Left kidney (tissue), 8 donors: ENCODE measurements at places on chromosomes 3 and 15. TPM values are rescaled to one million over a fixed set of nuclear protein-coding genes. Genes with fewer than 3 reads are reported as not detected.

DNA sequence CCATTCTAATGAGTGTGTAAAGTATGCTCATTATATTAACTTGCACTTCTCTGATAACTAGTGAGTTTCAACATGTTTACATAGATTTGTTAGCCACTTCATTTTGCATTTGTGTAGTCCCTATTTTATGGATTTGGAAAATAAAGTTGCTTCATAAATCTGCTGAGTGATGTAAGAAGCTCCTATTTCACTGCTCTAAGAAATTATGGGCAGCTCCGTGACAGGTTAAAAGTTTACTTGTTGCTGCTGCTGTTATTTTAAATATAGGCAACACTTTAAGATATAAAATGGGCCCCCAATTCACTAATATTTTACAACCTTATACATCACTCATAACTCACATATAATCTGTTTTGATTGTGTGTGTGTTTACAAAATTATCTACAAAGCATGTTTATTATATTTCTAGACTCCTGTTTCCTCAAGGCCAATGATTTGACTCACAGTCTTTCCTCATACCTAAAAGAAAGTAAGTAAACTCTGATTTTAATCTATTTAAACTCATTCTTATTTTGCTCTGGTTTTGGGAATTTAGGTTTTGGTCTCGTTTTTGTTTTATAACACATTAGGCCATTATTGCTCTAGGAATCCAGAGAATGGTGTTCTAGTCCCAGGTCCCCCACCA lies 51.7 kb upstream of the FILIP1L start:
- DNase-seq = no peak

- DNase-seq = no peak
Measured at GRCh38 chr15:65553691-65554090, 23.4 kb downstream of the HACD3 start.

GRCh38 chr3:25558121-25558520 lies 106.6 kb downstream of the TOP2B start:
- peak; percentile 60 for DNase-seq

DNA sequence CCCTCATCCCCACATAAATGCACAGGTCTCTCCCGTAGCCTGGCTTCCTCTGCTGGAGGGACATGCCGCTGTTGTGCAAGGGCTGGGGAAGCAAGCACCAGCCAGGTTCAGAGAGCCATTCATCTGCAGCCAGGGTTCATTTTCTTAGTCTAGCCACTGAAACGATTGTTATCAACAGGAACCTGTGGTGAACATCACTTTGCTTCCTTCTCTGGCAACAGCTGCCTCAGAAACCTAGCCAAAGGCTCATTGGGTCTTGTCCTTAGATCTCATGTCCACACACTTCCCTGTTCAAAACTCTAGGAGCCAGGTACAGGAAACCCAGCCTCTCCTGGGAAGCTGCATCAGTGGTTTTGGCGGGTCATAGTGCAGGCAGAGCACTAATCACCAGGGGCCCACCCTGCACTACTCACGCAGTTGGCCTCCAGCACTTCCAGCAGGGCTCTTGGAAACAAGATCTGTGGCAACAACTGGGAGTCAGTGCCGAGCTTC lies 47.0 kb downstream of the OXNAD1 start:
- no peak for DNase-seq

GRCh38 chr15:85702321-85703101 lies 92.2 kb downstream of the KLHL25 start:
- DNase-seq = no peak

DNA sequence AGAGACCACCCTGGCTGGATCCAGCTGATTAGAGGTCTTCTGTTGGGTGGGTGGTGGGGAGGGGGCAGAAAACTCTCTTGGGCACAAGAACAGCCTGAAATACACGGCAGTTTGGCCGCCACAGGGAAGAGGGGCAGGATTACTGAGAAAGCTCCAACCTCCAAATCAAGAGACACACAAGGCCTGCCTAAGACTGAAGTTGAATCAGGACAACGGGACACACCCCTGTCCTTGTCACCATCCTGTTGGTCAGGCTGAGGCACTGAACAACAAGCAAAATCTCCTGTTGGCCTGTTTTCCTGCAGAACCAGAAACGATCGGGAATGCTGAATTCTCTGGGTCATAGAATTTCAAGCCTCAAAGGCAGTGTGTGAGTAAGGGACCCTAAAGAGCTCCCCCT lies 247.8 kb downstream of the FAM43A start:
- no peak for DNase-seq

GRCh38 chr15:67884514-67885174 lies 44.8 kb upstream of the RNU6-1 start:
- DNase-seq = peak; percentile 82

- DNase-seq = no peak
Measured at GRCh38 chr3:197289726-197290125, 8.7 kb downstream of the DLG1 start.

DNA sequence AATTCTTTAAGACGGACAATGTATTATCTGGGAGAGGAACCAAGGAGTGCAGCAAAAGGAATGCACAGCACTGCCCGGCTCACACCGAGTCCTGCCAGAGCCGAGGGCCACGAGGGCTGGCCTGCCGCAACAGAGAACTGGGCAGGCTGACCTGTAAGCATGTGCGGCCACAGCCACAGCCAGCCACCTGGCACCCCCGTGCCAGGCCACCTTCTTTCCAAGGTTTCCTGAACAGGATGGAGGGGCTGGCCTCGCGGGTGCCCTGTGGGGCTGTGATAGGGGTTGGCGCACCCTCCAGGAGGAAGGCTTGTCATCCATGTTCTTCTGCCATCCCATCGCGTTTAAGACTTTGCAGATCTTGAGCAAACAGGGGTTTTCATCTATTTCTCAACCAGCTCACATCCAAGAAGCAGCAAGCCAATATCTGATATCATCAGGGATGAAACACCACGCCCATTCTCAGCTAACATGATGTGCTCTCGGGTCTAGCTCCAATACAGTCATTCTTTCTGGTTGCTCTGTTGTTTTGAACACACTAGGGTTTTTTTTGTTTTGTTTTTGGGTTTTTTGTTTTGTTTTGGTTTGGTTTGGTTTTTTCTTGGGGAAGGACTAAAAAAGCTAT lies 10.2 kb downstream of the CA12 start:
- DNase-seq = no peak

GRCh38 chr15:31609258-31609681 lies 282.6 kb downstream of the KLF13 start:
- DNase-seq = no peak

- no peak for DNase-seq
Measured at GRCh38 chr3:158097081-158097592, 9.1 kb downstream of the SHOX2 start.

DNA sequence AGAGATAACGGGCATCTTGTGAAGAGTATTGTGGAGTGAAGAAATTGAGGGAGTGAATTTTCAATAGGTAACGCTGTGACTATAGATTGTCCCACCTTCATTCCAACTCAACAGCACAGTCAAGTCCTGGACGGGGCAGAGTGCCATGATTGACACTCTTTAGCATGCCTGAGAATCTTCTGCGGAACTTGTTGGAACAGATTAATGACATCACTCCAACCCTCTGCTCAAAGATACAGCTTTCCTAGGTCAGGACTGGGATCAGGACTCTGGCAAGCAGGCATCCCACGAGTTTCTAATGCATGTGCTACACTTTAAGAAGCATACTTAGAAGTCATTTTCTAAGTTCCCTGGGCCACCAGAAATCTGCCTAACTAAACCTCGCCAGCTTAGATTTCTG lies 267.6 kb upstream of the CFAP20DC start:
- DNase-seq = no peak

The CACNA2D2 gene
- 14.6 TPM for polyA plus RNA-seq

The MUSTN1 gene
- polyA plus RNA-seq = 0.38 TPM

The SPTBN5 gene
- 2.8 TPM for polyA plus RNA-seq

The BLOC1S6 gene
- polyA plus RNA-seq = 53.3 TPM

The TMEM266 gene
- 12.3 TPM for polyA plus RNA-seq

The SPINK8 gene
- polyA plus RNA-seq = 0.43 TPM
